ENCODE measurements at places on chromosomes 7 and 10. TPM values are rescaled to one million over a fixed set of nuclear protein-coding genes. Genes with fewer than 3 reads are reported as not detected.

- H3K4me1 ChIP-seq, result no peaks in the 10 kb centered on the region
- no peak for DNase-seq
- no peaks in the 10 kb centered on the region for H3K27me3 ChIP-seq
- H3K27ac ChIP-seq, result no peak overlapping the region
- no peaks in the 10 kb centered on the region for H3K36me3 ChIP-seq
Measured at GRCh38 chr10:105857268-105858264, 1216.5 kb downstream of the SORCS3 start.

GRCh38 chr7:74269757-74270277 is 15.6 kb upstream of the RFC2 start:
- H3K36me3 ChIP-seq, result no peaks in the 10 kb centered on the region
- peak overlapping the region; percentile 43 for H3K4me3 ChIP-seq
- H3K4me1 ChIP-seq, result no peaks in the 10 kb centered on the region
- DNase-seq, result no peak

The ACTL6B gene
- total RNA-seq, result not detected

DNA sequence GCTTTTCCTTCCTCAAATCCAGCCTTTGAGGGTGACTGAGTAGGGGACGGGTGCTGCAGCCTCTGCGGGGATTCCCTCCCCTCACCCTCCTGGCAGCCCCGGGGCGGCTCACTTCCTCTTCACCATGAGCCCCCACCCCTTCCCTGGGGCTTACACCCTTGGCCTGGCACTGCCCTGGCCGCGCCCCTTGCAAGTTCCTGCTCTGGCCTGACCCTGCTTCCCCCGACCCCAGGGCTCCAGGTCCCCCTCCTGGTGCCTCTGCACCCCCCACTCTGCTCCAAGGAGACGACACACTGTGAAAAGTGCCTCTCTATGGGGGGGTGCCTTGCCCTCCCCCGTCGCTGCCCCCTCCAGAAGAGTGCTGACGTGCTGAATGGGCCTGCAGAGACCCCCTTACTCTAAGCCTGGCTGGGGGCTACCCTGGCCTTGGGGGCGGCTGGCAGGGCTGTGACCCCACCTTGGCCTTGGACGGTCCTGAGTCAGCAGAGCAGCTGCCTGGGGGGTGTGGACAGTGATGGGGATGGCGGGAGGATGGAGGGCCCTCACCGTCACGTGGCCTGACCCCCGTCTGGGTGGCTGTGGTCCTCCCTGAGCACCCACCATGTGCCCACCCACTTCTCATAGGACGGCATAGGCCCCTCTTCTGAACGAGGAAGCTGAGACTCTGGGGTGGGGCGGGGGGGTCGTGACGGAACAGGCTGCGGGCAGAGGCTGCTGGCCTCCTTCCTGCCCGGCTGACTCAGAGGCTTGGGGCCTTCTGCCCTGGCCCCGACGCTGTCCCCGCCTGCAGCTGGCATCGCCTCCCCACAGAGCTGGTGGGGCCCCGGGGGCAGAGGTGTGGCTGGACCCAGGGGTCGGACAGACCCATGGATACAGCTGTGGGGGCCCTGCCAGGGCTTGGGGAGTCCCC is 9.8 kb downstream of the LFNG start:
- H3K36me3 ChIP-seq, result no peaks in the 10 kb centered on the region
- no peaks in the 10 kb centered on the region for H3K27me3 ChIP-seq
- peak overlapping the region; percentile 87 for H3K27ac ChIP-seq
- peaks cover 24% of the 10 kb centered on the region for H3K4me1 ChIP-seq

DNA sequence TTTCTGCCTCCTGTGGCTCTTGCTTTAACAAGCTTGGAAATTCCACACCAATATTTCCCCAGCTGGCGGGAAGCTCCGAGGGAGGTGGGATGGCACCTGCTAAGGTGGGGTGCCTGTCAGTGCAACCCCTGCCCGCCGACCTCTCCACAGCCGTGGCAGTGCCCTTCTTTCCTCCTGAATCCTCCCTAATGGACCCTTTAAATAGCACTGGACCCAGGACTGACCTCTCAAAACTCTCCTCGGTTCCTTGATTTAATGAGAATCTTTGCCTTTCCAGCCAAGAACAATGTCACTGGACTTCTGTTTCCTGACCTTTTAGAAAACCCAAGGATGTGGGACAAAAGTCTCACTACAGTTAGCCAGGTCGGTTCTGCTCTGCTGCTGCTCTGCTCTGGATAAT is 63.2 kb upstream of the EXOC6 start:
- no peaks in the 10 kb centered on the region for H3K36me3 ChIP-seq
- H3K27ac ChIP-seq, result no peak overlapping the region
- no peak for DNase-seq
- no peaks in the 10 kb centered on the region for H3K27me3 ChIP-seq
- no peaks in the 10 kb centered on the region for H3K4me1 ChIP-seq

The TMEM72 gene
- total RNA-seq, result not detected

DNA sequence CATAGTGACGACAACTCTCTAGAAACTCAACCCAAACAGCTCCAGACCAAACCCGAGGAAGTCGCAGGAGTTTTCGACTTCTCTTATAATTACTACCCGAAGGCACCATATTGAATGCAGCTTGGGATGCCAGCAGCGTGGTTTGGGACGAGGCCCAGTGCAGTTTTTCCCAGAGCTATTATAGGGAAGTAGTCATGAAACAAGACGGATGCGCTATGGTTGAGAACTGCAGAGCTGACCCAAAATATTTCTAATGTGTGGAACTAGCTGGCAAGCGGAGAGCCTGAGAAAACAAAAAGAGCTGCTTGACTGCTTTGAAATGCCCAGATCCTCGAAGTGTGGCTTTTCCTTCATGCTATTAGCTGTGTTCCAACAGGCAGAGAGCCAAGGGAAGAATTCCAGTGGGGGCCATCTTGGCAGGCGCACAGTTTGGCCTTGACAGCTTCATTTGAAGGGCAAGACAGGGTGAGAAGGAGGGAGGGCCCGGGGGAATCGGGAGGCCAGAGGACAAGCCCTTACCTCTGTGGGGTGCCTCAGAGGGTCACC is 122.7 kb downstream of the CUL2 start:
- peaks cover 3% of the 10 kb centered on the region for H3K4me1 ChIP-seq
- no peaks in the 10 kb centered on the region for H3K27me3 ChIP-seq
- H3K36me3 ChIP-seq, result no peaks in the 10 kb centered on the region
- H3K27ac ChIP-seq, result peak overlapping the region; percentile 86
- DNase-seq, result peak; percentile 93
- no peak overlapping the region for H3K4me3 ChIP-seq

- no peaks in the 10 kb centered on the region for H3K4me1 ChIP-seq
- H3K36me3 ChIP-seq, result no peaks in the 10 kb centered on the region
- no peak overlapping the region for H3K27ac ChIP-seq
- no peaks in the 10 kb centered on the region for H3K27me3 ChIP-seq
- H3K4me3 ChIP-seq, result no peak overlapping the region
Measured at GRCh38 chr7:28768577-28769147, 189.5 kb downstream of the TRIL start.

DNA sequence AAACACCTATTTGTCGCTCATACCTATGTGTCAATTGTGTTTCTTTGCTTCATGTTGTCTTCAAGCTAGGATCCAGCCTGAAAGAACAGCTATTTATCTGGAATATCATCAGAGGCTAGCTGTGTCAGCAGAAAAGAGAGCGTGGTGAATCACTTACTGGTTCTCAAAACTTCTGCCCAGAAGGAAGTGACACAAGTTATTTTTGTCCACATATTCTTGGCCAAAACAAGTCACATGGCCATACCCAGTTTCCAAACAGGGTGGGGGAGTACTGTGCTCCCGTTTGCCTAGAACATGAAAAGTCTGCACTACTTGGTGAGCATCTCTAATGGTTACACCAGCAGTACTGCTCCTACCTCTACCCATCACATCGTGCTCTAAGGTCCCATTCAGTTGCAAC is 160.9 kb upstream of the CSTF2T start:
- peak overlapping the region; percentile 43 for H3K27ac ChIP-seq
- no peaks in the 10 kb centered on the region for H3K4me1 ChIP-seq
- H3K27me3 ChIP-seq, result no peaks in the 10 kb centered on the region
- no peaks in the 10 kb centered on the region for H3K36me3 ChIP-seq
- no peak overlapping the region for H3K4me3 ChIP-seq

- H3K36me3 ChIP-seq, result no peaks in the 10 kb centered on the region
- DNase-seq, result no peak
- H3K4me3 ChIP-seq, result no peak overlapping the region
- no peaks in the 10 kb centered on the region for H3K27me3 ChIP-seq
- no peaks in the 10 kb centered on the region for H3K4me1 ChIP-seq
Measured at GRCh38 chr7:131231381-131232220, 96.1 kb upstream of the MKLN1 start.

The PRF1 gene
- total RNA-seq, result 4.3 TPM
